Endothelial cell (in vitro differentiated cells): ENCODE measurements at places on chromosomes 5 and 9. TPM values are rescaled to one million over a fixed set of nuclear protein-coding genes. Genes with fewer than 3 reads are reported as not detected.

The SPEF2 gene
- total RNA-seq: 3.4 TPM

- no peak for DNase-seq
- H3K27me3 ChIP-seq: peaks cover 3% of the 10 kb centered on the region
- no peaks in the 10 kb centered on the region for H3K36me3 ChIP-seq
- H3K4me1 ChIP-seq: no peaks in the 10 kb centered on the region
- no peak overlapping the region for H3K4me3 ChIP-seq
Observed at GRCh38 chr5:132363431-132364112, 5.9 kb upstream of the SLC22A5 start.

The NME5 gene
- total RNA-seq: 0.82 TPM

The SPATA31A6 gene
- total RNA-seq: not detected

- no peaks in the 10 kb centered on the region for H3K36me3 ChIP-seq
- H3K4me3 ChIP-seq: no peak overlapping the region
- DNase-seq: no peak
Observed at GRCh38 chr5:103472830-103473229, 89.8 kb downstream of the NUDT12 start.

GRCh38 chr5:78518365-78519197 lies 130.0 kb downstream of the LHFPL2 start:
- peak; percentile 37 for DNase-seq
- H3K27ac ChIP-seq: peak overlapping the region; percentile 89
- peaks cover 7% of the 10 kb centered on the region for H3K36me3 ChIP-seq
